ENCODE measurements at places on chromosomes 5 and 9.

DNA sequence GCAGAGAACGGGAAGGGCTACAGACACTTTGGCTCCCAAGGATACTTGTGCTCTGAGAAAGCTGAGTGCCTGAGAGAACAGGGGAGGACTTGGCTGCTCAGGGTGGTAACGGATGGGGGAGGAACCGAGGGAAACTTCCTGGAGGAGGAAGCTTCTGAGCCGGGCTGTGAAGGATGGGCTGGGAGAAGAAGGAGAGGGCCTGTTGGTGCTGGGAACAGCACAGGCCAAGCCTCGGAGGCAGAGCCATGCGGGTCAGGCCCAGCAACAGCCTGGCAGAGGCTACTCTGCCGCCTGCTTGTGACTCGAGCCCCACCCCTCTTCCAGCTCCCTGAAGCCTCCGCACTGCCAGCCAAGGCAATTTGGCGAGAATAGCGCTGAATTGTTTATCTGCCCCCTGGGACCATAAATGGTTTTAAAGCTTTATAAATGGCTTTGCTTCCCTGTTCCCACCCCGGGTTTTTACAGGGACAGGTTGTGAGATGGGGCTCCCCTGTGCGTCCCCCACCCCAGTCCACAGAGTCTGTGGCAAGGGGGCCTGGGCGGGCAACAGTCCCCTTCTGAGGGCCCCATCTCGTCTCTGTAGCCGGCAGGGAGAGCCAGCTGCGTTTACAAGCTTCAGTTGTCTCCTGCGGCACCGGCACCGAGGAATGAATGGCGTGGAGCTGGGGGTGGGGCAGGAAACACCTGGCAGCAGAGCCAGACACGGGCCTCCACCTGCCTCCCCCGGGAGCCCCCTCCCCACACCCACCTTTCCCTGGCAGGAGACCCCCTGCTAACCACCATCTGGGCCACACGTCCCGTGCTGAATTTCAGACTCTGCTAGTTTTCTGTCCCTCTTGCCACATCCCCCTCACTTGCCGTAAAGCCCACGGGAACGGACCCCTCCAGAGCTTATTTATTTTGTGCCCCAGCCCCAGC lies 24.4 kb downstream of the FAM163B start:
- DNase-seq: no peak

DNA sequence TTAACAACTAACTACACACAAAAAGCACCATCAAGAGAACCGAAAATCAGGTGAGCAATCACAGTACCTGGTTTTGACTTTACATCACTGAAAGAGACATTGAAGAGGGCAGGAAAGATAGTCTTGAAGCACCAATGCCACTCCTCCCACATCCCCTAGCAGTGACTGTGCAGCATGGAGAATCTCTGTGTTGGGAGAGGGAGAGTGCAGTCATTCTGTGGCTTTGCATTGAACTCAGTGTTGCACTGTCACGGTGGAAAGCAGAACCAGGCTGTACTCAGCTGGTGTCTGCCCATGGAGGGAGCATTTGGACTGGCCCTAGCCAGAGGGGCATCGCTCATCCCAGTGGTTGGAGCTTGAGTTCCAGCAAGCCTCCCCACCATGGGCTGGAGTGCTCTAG lies 40.4 kb downstream of the C5 start:
- DNase-seq: no peak

DNA sequence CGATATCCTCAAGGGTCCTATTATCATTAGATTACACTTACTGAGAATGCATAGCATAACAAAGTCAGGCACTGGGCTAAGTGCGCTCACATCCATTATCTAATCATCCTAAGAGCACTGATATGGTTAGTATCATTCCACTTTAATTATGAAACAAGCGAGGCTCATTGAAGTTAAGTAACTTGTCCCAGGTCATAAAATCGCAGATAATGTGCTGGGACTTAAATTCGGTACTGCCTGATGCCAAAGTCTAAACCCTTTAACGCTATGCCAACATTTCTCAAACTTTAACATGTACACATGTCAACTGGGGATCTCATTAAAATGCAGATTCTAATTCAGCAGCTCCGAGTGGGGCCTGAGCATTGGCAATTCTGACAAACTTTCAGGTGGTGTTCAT lies 204.7 kb downstream of the PTTG1 start:
- DNase-seq: no peak

GRCh38 chr5:136191304-136192014 lies 1.5 kb downstream of the SMIM32 start:
- no peak for DNase-seq

- DNase-seq: no peak
These were observed 4.0 kb upstream of the NIPSNAP3A start for GRCh38 chr9:104743376-104743985.

DNA sequence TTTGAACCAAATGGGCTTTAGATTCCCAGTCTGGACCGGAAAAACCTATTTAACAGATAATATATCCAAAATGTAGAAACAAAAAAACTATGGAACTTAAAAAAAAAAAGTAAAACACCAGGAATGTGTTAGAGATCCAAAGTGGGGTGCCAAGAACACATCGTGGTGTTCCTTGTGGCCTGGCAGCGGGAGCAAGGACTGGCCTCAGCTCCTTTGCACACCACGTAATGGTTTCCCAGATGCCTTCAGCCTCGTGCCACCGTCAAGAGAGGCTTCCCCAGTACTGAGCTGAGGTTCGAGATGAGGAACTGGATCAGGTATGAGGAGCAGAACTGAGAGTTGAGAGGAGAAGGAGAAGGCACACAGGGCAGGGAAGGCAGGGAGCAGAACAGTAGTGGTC lies 3.5 kb downstream of the ASPN start:
- no peak for DNase-seq

DNA sequence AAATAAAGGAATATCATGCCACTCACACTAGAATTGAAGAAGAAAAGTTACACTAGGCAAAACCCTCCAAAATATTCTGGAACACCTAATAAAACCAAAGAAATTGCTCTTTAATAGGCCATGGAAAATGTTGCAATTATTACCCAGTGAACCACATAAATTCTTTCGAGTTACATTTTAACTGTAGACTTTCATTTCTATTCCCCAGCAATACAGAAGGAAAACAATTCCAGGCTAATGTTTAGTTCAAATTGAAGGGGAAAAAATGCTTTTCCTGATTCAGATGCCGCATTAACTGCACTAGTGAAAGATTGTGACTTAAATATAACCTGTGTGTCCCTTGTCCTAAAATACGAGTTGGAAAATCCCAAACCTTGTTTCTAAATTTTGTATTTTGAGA lies 439.3 kb upstream of the ADAMTS16 start:
- no peak for DNase-seq

DNA sequence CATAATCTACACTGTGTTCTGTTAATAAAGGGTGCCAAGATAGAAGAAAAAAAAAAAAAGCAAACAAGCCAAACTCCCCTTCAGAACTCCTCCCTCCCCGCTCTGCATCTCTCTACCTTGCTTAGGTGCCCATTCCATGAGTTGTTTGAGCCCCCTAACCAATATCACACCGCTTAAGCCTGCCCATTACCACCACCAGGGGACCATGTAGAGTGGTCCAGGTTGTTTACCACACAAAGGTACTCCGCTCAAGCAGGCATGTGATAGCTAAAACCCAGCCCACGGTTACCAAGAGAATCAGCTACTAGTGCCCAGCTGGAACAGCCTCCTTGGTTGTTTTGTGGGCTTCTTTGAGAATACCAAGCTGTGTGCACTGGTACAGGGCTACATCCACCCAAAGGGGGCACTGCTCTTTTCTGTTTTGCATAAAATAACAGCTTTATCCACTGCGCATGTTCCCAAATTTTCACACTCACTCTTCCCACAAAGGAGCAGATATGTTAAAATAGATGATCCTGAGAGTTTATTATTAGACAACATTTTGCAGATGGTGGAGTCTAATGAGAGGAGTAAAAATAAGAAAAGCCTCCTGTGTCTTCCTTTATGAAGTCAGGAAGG lies 304.1 kb downstream of the DEPDC1B start:
- DNase-seq: no peak

DNA sequence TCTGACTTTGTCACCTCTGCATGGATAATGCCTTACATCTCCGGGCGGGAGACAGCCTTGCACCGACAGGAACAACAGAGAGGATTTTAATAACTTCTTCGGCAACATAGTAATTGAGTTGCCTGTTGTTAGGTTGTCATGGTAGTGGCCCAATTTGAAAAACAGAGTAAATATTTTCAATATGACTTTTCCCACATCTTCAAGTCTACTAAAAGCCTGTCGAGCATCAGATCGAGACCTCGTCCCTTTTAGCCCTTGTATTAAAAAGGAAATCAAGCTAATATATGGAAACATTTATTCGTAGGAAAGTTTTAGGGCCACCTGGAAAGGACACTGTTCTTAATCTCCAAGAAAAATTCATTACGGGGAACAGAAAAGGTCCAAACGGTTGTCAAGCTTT lies 70.8 kb upstream of the FCN2 start:
- DNase-seq: no peak

DNA sequence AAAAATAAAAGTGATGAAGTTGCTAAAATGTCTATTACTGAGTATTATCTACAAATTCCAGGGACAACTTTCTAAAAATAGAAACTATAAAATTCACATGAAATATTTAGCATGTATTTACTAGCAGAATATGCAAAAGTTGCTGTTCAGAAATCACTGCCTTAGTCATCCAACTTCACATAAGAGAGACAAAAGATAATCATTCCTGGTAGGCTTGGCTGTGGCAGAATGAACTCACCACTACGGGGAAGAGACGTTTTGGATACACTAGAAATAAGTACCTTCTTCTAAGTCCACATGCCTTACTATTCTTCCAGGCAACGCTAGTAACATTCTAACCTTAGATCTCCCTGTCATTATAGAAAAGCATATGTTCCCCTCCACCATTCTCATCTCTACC lies 272.2 kb downstream of the BNC2 start:
- DNase-seq: no peak

Measured in head of caudate nucleus (tissue), 42 donors.